ENCODE measurements at places on chromosomes 3 and 15.

GRCh38 chr15:65192016-65192415 is 6.9 kb upstream of the CLPX start:
- DNase-seq = no peak

DNA sequence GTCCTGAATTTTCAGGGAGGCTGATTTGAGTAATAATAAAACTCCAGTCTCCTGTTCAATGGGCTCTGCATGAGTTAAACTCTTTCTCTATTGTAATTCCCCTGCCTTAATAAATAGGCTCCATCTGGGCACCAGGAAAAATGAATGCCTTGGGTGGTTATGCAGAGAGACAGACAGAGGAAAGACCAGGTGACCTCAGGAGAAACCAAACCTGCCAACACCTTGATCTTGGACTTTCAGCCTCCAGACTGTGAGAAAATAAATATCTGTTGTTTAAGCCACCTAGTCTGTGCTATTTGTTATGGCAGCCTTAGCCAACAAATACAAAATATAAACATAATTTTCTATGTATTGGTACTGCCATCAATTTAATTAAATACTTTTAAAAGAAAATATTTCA is 64.8 kb upstream of the RAP2B start:
- DNase-seq = no peak

DNA sequence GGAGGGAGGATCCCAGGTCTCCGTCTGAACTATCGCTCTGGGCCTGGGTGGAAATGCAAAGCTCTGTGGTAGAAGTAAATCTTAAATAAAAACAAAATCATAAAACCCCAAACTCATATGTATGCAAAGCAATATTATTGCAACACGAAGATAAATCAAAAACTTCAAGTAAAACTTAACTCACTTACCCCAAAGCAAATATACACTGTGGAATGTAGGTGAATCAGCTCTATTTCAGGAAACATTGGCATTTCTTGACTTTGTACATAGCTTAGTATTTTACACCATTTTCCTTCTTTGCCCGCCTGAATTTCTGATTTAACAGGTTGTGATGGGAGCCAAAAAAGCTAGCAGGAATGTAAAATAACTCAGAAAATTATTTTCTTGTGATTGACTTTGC is 126.2 kb downstream of the TPRG1 start:
- no peak for DNase-seq

- no peak for DNase-seq
These were observed 19.2 kb upstream of the CPOX start for GRCh38 chr3:98612587-98612986.

DNA sequence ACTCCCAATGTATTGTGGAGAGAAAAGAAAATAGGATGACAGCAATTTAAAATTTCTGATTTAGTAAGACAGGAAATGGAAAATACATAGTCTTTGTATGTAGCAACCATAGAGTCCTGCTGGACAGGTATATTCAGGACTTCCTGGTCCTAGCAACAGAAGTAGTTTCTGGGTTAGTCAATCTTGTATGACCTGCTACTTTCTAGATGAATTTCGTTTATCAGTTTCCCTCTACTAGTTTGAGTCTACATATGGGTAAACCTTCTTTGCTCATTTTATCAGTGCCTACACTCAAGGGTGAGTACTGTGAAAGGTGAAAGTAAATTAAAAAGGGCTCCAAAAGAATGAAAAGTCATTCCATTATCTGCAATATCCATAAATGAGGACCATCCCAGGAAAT is 309.8 kb downstream of the UNC13C start:
- DNase-seq = no peak

DNA sequence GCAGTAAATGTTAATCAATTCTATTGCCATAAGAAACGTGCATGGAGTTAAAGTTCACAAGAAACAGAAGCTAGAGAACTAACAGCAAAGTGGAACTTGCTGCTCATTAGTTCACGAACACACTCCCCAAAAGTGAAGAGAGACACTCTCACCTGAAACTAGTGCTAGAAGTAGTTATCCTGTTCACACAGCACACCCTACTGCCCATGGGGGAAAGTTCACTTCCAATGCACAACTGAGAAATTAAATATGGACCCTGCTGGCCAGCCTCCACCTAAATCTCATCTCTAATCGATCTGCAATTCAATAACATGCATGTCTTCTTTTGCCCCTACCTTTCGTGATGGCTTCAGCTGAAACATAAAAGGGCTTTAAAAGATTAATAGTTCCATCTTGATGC is 39.4 kb upstream of the FRMD4B start:
- DNase-seq = no peak
